ENCODE measurements at places on chromosomes 5 and 9.

DNA sequence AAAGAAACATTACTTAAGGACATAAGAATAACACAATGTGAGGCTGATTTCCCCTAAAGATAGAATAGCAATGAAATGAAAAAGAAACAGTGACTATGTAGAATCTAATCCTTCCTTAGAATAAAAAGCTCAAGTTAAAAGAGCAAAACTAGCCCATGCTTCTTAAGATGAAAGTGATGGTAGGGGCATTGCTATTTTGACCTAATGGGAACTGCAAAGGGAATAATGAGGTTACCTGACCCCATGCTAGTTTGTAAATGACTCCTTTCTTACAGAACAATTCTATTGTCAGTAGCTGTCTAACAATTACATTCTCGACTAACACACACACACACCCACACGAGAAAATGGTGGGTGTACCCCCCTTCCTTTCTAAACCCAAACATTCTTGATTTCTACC, 575.8 kb downstream of the CSNK1G3 start:
- H3K4me1 ChIP-seq = no peaks in the 10 kb centered on the region
- DNase-seq = no peak
- no peaks in the 10 kb centered on the region for H3K36me3 ChIP-seq
- H3K4me3 ChIP-seq = no peak overlapping the region

- no peak overlapping the region for H3K27ac ChIP-seq
- H3K4me3 ChIP-seq = no peak overlapping the region
- no peak for DNase-seq
- peaks cover 48% of the 10 kb centered on the region for H3K36me3 ChIP-seq
Measured at GRCh38 chr9:33932078-33932807, 115.3 kb downstream of the UBE2R2 start.

DNA sequence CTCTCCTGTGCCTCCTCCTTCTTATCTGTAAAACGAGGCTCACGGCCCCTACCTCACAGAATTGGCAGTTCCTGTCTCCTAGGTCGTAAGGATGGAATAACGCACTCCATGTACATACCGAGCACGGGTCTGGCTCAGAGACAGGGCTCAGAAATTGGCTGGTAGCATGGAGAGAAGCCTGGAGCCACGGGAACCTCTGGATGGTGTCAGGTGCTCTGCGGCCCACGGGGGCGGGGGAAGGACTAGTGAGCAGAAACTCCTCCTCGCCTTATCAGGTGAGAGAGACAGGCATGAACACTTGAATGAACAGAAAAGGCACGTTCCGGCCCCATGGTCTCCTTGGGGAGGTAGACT, 15.4 kb upstream of the C5orf47 start:
- no peaks in the 10 kb centered on the region for H3K36me3 ChIP-seq
- peaks cover 5% of the 10 kb centered on the region for H3K4me1 ChIP-seq
- H3K27ac ChIP-seq = peak overlapping the region; percentile 46
- no peak for DNase-seq
- H3K27me3 ChIP-seq = peaks cover 61% of the 10 kb centered on the region

GRCh38 chr5:40655138-40655537, 24.6 kb upstream of the PTGER4 start:
- no peaks in the 10 kb centered on the region for H3K27me3 ChIP-seq
- peak overlapping the region; percentile 93 for H3K27ac ChIP-seq
- peak overlapping the region; percentile 49 for H3K4me3 ChIP-seq
- no peaks in the 10 kb centered on the region for H3K36me3 ChIP-seq
- no peak for DNase-seq

DNA sequence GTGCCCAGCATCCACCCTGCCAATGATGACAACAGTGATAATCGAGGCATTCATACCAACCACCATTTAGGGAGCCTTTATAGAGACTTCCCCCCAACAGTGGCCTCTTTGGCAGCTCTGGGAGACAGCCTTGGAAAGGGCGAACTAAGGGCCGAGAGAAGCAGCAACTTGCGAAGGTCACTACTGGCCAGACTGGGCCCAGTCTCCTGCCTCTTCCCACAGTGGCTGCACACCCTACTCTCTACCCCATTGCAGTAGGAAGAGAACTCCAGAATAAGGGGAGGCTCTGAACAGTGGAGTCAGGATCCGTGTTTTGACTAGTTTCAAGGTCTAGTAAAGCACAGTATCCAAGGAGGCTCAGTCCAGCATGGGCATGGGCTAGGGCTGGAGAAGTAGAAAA, 5.3 kb downstream of the LHX6 start:
- peaks cover 33% of the 10 kb centered on the region for H3K4me1 ChIP-seq
- DNase-seq = no peak
- H3K4me3 ChIP-seq = no peak overlapping the region
- no peaks in the 10 kb centered on the region for H3K36me3 ChIP-seq

DNA sequence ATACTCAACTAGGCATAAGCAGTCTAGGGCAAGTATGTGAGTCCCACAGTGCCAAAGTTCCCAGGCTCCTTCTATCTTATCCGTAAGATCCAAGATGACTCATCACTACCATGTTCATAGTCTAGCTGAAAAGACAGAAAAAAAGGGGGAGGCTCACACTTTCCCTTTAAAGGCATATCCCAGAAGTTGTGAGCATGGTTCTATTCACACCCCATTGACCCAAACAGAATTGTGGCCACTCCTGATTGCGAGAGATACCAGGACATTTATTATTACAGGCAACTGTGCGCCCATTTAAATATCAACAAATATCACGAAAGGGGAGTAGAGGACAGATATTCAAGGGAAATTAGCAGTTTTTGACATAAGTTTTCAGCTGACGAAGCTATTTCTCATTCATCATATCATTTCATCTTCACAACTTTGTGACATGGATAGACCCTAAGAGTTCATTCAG, 8.1 kb upstream of the PFDN1 start:
- no peak overlapping the region for H3K27ac ChIP-seq
- H3K36me3 ChIP-seq = no peaks in the 10 kb centered on the region
- no peak for DNase-seq

- no peak overlapping the region for H3K27ac ChIP-seq
- no peak for DNase-seq
- no peak overlapping the region for H3K4me3 ChIP-seq
- H3K27me3 ChIP-seq = peaks cover 28% of the 10 kb centered on the region
- no peaks in the 10 kb centered on the region for H3K4me1 ChIP-seq
Measured at GRCh38 chr5:180111273-180112002, 39.9 kb upstream of the RNF130 start.

- DNase-seq = no peak
- no peaks in the 10 kb centered on the region for H3K4me1 ChIP-seq
- peaks cover 3% of the 10 kb centered on the region for H3K36me3 ChIP-seq
- no peak overlapping the region for H3K27ac ChIP-seq
- no peak overlapping the region for H3K4me3 ChIP-seq
Measured at GRCh38 chr9:117444501-117444900, 29.6 kb upstream of the ASTN2 start.

GRCh38 chr5:6856653-6857052, 143.4 kb downstream of the TENT4A start:
- H3K4me1 ChIP-seq = no peaks in the 10 kb centered on the region
- no peaks in the 10 kb centered on the region for H3K36me3 ChIP-seq
- peaks cover 30% of the 10 kb centered on the region for H3K27me3 ChIP-seq
- no peak for DNase-seq
- no peak overlapping the region for H3K4me3 ChIP-seq

DNA sequence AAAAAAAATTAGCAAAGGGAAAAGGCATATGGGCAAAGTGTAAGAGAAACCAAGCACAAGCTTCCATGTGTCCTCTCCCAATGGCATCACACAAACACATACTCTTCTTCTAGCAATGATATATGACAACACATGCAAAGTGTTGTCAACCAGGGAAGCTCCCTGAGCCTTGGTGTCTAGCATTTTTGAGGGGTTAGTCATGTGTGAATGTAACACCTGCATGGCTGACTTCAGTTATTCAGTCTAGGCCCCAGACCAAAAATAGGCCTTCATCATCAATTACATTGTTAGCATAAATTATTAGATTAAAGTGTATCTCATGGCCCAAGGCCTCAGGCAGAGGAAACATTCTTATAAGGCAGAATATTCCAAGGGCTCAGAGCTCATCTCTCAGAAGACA, 450.0 kb downstream of the TLE1 start:
- no peak overlapping the region for H3K4me3 ChIP-seq
- no peaks in the 10 kb centered on the region for H3K4me1 ChIP-seq
- H3K27me3 ChIP-seq = no peaks in the 10 kb centered on the region
- DNase-seq = no peak

- peaks cover 8% of the 10 kb centered on the region for H3K4me1 ChIP-seq
- no peaks in the 10 kb centered on the region for H3K36me3 ChIP-seq
- H3K4me3 ChIP-seq = no peak overlapping the region
- DNase-seq = no peak
- peaks cover 5% of the 10 kb centered on the region for H3K27me3 ChIP-seq
Measured at GRCh38 chr5:31767335-31768031, 128.6 kb downstream of the PDZD2 start.

DNA sequence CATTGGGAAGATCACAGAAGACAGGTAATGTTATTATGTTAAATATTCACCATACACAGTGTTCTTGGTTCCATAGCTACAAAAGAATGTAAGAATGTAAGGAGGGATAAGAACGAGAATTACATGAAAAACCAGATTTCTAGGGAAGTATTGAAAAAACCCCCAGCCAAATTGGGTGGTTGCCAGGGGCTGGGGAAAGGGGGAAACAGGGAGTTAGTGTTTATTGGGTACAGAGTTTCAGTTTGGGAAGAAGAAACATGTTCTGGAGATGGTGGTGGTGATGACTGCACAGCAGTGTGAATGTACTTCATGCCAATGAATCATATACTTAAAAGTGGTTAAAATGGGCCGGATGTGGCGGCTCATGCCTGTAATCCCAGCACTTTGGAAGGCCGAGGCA, 40.3 kb downstream of the GLRX start:
- no peak overlapping the region for H3K27ac ChIP-seq
- no peaks in the 10 kb centered on the region for H3K36me3 ChIP-seq
- H3K4me3 ChIP-seq = no peak overlapping the region
- no peaks in the 10 kb centered on the region for H3K27me3 ChIP-seq
- DNase-seq = no peak
- H3K4me1 ChIP-seq = peaks cover 7% of the 10 kb centered on the region

DNA sequence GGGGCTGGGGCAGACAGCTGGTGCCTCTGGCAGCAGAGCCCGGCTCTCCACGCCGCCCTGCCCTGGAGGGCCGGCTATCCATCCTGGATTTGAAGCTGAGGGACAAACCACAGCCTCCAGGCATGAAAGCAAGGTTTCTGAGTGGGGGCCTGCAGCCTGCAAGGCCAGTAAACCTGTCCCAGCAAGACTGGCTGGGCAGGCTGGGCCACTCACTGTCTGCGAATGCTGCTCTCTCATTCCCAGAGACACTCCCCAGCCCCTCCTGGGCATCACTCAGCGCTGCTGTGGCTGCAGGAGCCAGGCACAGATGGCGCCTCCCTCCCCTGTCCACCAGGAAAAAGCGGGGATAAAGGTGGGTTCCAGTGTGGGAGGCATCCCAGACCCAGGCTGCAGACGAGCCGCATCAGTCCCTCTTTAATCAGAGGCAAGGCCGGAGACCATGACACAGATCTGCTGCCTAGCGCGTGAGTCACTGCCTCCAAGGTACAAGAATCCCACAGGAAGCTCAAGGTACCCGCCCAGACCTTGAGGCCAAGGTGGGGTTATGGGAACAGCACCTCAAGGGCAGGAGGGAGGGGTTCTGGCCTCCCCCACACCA, 118.0 kb downstream of the VAV2 start:
- no peaks in the 10 kb centered on the region for H3K36me3 ChIP-seq
- no peak for DNase-seq
- H3K27ac ChIP-seq = no peak overlapping the region

DNA sequence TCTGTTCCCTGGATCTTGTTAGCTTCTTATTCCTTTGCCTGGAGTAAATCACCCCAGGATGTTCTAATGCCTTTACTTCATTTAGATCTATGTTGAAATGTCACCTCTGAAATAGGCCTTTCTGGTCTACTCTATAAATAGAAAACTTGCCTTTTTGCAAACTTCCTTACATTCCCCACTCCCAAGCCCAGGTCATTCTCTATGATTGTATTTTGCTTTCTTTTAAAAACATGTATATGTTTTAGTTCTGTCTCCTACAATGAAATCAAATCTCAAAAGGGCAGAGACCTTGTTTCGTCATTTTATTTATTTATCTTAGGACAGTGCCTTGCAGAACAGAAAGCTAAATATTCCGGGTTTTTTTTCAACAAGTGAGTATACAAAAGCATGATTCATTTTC, 1657.7 kb upstream of the C9orf72 start:
- H3K27ac ChIP-seq = no peak overlapping the region
- no peaks in the 10 kb centered on the region for H3K27me3 ChIP-seq
- no peak for DNase-seq
- H3K4me1 ChIP-seq = no peaks in the 10 kb centered on the region
- no peak overlapping the region for H3K4me3 ChIP-seq

DNA sequence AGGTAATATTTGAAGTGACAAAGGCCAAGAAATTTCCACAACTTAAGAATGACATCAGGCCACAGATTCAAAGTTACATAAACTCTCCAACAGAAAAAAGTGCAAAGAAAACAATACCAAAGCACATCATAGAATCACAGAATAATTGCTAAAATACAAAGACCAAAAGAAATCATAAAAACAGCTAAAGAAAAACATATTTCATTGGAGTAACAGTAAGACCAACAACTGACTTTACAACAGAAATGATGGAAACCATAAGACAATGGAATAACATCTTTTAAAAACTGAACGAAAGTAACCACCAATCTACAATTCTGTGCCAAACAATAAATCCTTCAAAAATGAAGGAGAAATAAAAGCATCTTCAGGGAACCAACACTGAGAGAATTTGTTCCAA, 38.3 kb downstream of the ZDHHC21 start:
- no peak for DNase-seq
- no peaks in the 10 kb centered on the region for H3K27me3 ChIP-seq
- H3K4me1 ChIP-seq = no peaks in the 10 kb centered on the region
- H3K27ac ChIP-seq = no peak overlapping the region

GRCh38 chr5:61822584-61822983, 483.4 kb upstream of the KIF2A start:
- H3K36me3 ChIP-seq = no peaks in the 10 kb centered on the region
- no peak overlapping the region for H3K4me3 ChIP-seq
- no peak for DNase-seq
- H3K27me3 ChIP-seq = peaks cover 6% of the 10 kb centered on the region
- no peak overlapping the region for H3K27ac ChIP-seq
- no peaks in the 10 kb centered on the region for H3K4me1 ChIP-seq

DNA sequence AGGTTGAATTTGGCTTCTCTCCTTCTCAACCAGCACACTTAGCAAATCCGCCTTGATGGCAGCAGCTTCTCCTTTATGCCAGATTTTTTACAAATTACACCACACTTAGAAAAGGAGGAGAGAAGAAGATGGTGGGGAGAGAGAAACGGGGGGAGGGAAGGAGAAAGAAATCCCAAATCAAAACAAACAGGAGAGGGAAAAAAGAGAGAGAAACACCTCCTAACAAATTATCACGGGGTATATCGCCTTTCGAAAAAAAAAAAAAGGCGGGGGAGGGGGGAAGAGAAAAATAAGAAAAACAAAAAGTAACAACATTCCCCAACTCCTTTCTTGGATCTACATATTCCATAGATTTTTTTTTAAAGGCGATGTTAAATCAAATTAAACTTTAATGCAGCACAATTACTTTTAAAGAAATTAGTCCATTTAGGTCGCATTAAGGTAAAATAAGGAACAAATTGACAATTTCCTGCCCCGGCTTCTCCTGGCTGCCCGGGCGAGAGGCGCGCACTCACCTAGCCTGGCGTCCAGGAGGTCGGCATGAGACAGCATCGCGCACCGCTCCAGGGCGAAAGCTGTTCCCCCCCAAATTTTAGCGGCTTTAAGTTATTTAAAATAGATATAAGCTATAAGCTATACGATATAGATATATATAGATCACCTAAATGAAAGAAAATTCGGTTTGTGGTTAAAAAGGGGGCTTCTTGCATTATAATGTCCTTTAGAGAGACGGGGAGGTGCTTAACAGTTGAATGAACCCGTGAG, at the start of gene OTP:
Gene OTP (minus strand): TSS at position 716 of the 765 bp plus-strand sequence. CDS start 164 bp downstream, at position 552.
- peak within 1 kb of the TSS; percentile 87 for H3K27ac ChIP-seq
- no peak within 1 kb of the TSS for H3K4me3 ChIP-seq
- H3K27me3 ChIP-seq = peaks cover 81% of the 10 kb centered on the region
- H3K4me1 ChIP-seq = peaks cover 9% of the 10 kb centered on the region
- no peak for DNase-seq
- H3K36me3 ChIP-seq = peaks cover 44% of the 10 kb centered on the region

Data from effector memory CD8-positive, alpha-beta T cell (primary cell).